ENCODE measurements at places on chromosomes 7 and 10. TPM values are rescaled to one million over a fixed set of nuclear protein-coding genes. Genes with fewer than 3 reads are reported as not detected.
A peak's percentile ranks its signal among the peaks of the same experiment; 100 is the strongest.

GRCh38 chr10:35503578-35503977 is 101.6 kb upstream of the GJD4 start:
- H3K36me3 ChIP-seq = no peaks in the 10 kb centered on the region
- no peak for DNase-seq
- no peaks in the 10 kb centered on the region for H3K27me3 ChIP-seq

GRCh38 chr10:76879116-76879913 is 758.3 kb downstream of the KCNMA1 start:
- no peaks in the 10 kb centered on the region for H3K4me1 ChIP-seq
- no peak overlapping the region for H3K27ac ChIP-seq
- no peak overlapping the region for H3K4me3 ChIP-seq
- DNase-seq = no peak

GRCh38 chr10:71663311-71663710 is 56.3 kb downstream of the C10orf105 start:
- no peak overlapping the region for H3K4me3 ChIP-seq
- no peak overlapping the region for H3K27ac ChIP-seq
- peaks cover 10% of the 10 kb centered on the region for H3K4me1 ChIP-seq
- H3K27me3 ChIP-seq = no peaks in the 10 kb centered on the region
- DNase-seq = no peak
- H3K36me3 ChIP-seq = no peaks in the 10 kb centered on the region

DNA sequence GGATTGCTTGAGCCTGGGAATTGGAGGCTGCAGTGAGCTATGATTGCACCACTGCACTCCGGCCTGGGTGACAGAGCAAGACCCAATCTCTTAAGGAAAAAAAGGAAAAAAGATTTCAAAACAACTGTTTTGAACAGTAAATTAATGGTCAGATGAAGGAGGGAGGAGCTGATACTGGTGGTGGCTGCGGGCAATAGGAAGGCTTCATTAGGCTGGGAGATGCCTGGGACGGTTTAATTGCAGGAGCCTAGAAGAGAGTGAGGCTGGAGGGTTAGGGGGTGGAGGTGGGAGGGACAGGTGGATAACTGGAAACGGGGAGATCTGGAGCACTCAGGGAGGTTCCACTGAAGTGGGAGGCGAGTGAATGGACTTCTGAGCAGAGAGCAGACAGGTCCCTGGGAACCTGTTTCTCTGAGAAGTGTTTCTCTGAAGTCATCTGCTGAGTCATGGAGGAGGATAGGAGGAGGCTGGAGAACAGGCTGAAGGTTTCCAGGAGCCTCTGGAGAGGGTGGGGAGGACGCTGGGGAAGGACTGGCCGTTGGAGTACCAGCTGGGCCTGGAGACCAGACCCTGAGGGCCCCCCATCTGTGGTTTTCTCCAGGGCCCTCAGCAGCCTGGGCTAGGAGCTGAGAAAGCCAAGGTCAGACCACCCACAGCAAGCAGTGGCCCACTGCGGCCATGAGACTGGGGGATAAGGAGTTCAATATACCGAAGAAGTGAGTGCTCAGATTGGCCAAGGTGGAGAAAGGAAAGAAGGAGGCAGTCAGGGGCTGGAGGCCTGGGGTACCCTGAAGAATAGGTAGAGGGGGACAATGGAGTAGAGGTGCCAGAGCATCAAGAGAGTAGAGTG is 14.4 kb upstream of the YWHAG start:
- peaks cover 10% of the 10 kb centered on the region for H3K4me1 ChIP-seq
- H3K4me3 ChIP-seq = no peak overlapping the region
- DNase-seq = peak; percentile 76
- no peaks in the 10 kb centered on the region for H3K36me3 ChIP-seq
- peak overlapping the region; percentile 78 for H3K27ac ChIP-seq

GRCh38 chr10:116879817-116880216 is 30.5 kb downstream of the ENO4 start:
- H3K27me3 ChIP-seq = no peaks in the 10 kb centered on the region
- H3K4me1 ChIP-seq = no peaks in the 10 kb centered on the region
- no peak overlapping the region for H3K4me3 ChIP-seq
- no peak overlapping the region for H3K27ac ChIP-seq

DNA sequence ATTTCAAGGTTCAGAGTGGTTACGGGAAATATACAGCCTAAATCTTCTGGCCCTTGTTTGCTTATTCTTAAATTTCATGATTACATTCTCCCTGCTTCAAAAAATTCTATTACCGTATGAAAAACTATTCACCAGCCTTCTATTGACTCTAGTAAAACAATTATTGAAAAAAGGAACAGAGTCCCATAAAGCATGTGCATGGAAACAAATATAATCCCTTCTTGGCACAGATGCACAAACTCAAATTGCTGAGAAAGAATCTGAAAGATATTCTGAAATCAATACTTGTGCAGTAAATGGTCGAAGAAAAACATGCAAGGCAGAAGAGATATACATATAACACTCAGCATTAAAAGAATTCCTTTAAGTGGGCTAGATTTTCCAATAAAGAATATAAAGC is 83.6 kb downstream of the LRRN3 start:
- H3K4me3 ChIP-seq = no peak overlapping the region
- no peaks in the 10 kb centered on the region for H3K36me3 ChIP-seq
- H3K27ac ChIP-seq = no peak overlapping the region
- H3K27me3 ChIP-seq = no peaks in the 10 kb centered on the region
- peaks cover 4% of the 10 kb centered on the region for H3K4me1 ChIP-seq

DNA sequence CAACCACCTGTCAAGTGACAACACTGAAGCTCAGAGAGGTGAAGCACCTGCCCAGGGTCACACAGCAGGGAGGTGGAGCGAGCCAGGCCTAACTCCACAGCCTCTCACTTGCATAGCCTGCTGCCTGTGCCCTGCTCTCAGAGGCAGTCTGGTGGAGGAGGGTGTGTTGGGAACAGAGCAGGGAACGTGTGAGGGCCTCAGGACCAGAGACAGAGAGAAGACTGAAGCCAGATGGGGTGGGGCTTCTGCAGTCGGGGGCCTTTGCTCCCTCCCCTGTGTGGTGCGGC is 114.0 kb downstream of the PTPN20 start:
- H3K27me3 ChIP-seq = no peaks in the 10 kb centered on the region
- no peaks in the 10 kb centered on the region for H3K36me3 ChIP-seq
- no peaks in the 10 kb centered on the region for H3K4me1 ChIP-seq

The HNRNPH3 gene
- 75.8 TPM for total RNA-seq

DNA sequence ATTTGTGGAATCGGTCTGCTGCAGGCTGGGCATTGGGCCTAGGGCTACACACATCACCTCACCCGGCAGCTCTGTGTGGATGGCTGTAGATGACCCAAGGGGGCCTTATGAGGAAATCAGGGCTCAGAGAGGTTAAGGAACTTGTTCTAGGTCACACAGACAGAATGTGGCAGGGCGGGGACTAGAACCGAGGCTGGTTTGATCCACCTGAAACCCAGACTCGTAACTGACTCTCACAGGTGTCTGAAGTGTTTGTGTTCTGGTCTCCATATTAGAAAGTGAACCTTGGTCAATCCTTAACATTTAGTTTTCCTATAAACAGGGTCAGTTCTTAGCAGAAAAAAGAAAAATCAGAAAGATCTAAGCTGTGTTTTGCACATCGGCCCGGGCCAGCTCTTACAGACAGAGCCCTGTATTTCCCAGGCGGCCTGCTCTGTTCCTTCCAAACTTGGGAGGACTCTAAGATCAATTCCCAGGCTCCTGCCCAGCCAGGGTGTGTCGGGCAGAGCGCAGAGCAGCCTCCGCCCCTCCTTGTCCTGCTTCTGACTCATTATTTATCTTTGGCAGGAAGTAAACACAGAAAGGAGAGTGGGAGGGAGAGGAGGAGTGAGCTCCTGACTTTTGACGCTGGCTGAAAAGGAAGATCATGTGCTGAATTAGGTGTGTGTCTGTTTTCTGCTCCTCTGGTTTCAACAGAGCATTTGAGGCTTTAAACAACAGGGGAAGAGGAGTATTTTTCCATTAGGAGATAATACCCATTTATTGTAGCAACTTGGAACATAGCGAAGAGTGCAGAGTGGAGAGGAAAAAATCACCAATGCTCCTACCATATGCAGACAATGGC is 74.1 kb downstream of the TACC2 start:
- no peak overlapping the region for H3K4me3 ChIP-seq
- peaks cover 8% of the 10 kb centered on the region for H3K4me1 ChIP-seq
- DNase-seq = peak; percentile 79
- H3K27me3 ChIP-seq = no peaks in the 10 kb centered on the region
- peak overlapping the region; percentile 72 for H3K27ac ChIP-seq

The PVRIG gene
- not detected for total RNA-seq

- no peaks in the 10 kb centered on the region for H3K27me3 ChIP-seq
- no peak for DNase-seq
- no peak overlapping the region for H3K4me3 ChIP-seq
- H3K36me3 ChIP-seq = no peaks in the 10 kb centered on the region
- H3K27ac ChIP-seq = no peak overlapping the region
These were observed 22.3 kb downstream of the BTBD16 start for GRCh38 chr10:122293156-122293960.
